ENCODE measurements at places on chromosomes 16 and 17. TPM values are rescaled to one million over a fixed set of nuclear protein-coding genes. Genes with fewer than 3 reads are reported as not detected.

CAPNS2 gene
- total RNA-seq, result 6.1 TPM

KRTAP4-3 gene
- total RNA-seq, result not detected

SRCIN1 gene
- total RNA-seq, result 14.8 TPM

HSD11B2 gene
- total RNA-seq, result 4.3 TPM

GAN gene
- 21.2 TPM for total RNA-seq

FA2H gene
- total RNA-seq, result 0.38 TPM

NOXO1 gene
- 0.55 TPM for total RNA-seq

TOX3 gene
- total RNA-seq, result 32.6 TPM

MYLK3 gene
- total RNA-seq, result 4.6 TPM

IL34 gene
- 11.3 TPM for total RNA-seq

INCA1 gene
- total RNA-seq, result 1.3 TPM

ULK2 gene
- 41.9 TPM for total RNA-seq

CEP295NL gene
- total RNA-seq, result 11.7 TPM

CSH2 gene
- total RNA-seq, result not detected

CTF1 gene
- total RNA-seq, result 1.6 TPM

DNAH9 gene
- 3.4 TPM for total RNA-seq

VPS35L gene
- total RNA-seq, result 48.8 TPM

PTGES3L gene
- 4.0 TPM for total RNA-seq

SPATA22 gene
- total RNA-seq, result 1.8 TPM

BICDL2 gene
- 3.1 TPM for total RNA-seq

HSPB9 gene
- not detected for total RNA-seq

C16orf90 gene
- not detected for total RNA-seq

YBX2 gene
- total RNA-seq, result 1.3 TPM

TBC1D3K gene
- total RNA-seq, result not detected

NPIPB9 gene
- 3.5 TPM for total RNA-seq

SLC52A1 gene
- total RNA-seq, result not detected

KRTAP2-2 gene
- not detected for total RNA-seq

ARHGDIG gene
- total RNA-seq, result 10.5 TPM

SLC6A2 gene
- total RNA-seq, result 9.0 TPM

TENT4B gene
- 23.4 TPM for total RNA-seq

CRHR1 gene
- total RNA-seq, result 20.6 TPM

SLC16A13 gene
- total RNA-seq, result 0.44 TPM

TBC1D3 gene
- not detected for total RNA-seq

OMG gene
- 3.0 TPM for total RNA-seq

CD300LF gene
- total RNA-seq, result 0.33 TPM

PYDC1 gene
- not detected for total RNA-seq
